Ascending aorta (tissue), 2 donors: ENCODE measurements at places on chromosomes 2 and 18. TPM values are rescaled to one million over a fixed set of nuclear protein-coding genes. Genes with fewer than 3 reads are reported as not detected.

GRCh38 chr2:189249171-189249570, 69.6 kb upstream of the COL5A2 start:
- DNase-seq = no peak
- peaks cover 2% of the 10 kb centered on the region for H3K4me1 ChIP-seq
- no peak overlapping the region for H3K27ac ChIP-seq
- H3K27me3 ChIP-seq = no peaks in the 10 kb centered on the region

DNA sequence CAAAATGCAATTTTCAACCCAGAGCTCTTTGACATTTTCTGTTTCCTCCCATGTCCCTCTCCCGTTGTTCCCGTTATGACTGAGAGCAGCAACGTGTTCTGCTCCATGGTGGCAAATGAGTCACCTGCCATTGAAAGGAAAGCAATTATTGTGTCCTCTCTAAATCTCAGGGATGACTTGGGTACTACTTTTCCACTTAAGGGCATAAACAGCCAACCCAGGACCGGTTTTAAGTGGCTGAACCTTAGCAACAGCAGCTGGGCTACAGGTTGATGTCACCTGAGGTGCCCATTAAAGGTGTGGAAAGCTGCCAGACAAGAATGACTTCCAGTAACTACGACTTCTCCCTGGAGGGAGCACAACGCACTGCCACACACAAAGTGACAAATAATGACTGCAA, 236.8 kb downstream of the NCKAP5 start:
- no peaks in the 10 kb centered on the region for H3K36me3 ChIP-seq
- no peak overlapping the region for H3K4me3 ChIP-seq
- H3K4me1 ChIP-seq = no peaks in the 10 kb centered on the region
- DNase-seq = no peak
- H3K27me3 ChIP-seq = no peaks in the 10 kb centered on the region

GRCh38 chr18:80074697-80075096, 34.4 kb upstream of the ADNP2 start:
- no peaks in the 10 kb centered on the region for H3K36me3 ChIP-seq
- no peak overlapping the region for H3K4me3 ChIP-seq
- H3K4me1 ChIP-seq = no peaks in the 10 kb centered on the region

DNA sequence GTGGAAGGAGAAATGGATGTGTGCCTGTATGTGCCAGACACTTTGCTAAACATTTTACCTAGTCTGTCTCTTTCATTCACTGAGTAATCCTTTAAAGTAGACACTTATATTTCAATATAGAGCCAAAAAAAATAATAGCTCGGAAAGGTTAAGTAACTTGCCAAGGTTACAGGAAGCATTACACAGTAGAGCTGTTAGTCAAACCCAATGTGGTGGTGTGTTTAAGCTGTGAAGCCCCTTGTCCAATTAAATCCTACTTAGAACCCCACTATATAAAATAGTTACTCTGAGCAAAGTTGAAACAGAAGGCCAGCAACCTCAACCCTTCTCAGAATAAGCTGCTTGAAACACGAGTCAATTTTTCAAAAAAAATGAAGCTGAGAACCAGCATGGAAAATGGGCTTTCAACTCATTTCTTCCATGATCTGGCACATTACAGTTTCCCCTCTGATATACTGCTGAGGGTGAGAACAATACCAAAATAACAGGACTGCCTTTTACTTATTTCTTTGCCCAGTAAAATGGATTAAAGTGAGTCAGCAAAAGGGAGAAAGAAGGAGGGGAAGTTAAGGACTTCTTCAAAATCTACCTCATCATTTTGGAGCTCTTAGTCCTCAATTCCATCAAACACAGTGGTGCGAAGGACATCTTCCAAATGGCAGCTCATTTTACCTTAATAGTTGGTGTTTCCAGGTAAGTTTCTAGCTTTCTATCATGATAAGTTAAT, 7.9 kb downstream of the RDH14 start:
- DNase-seq = no peak
- H3K4me3 ChIP-seq = peak overlapping the region; percentile 1

DNA sequence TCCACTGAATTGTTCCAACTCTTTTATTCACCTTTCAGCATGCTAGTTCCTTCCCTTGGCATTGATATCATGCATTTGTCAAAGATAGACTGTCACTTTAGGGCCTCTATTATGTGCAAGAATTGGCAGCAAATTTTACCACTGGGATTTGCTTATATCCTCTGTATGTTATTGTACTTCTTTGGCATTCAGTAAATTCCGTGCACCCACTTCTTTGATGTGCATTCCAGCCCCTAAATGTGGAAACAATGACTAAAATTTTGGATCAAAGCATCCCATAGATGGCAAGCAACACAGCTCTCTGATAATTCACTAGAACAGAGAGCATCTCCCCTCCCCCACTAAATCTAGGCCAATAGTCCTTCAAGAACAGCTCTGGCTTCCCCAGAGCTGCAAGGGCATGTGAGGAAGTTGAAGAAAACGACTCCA, 399.0 kb upstream of the HNRNPA3 start:
- no peak for DNase-seq
- H3K27ac ChIP-seq = no peak overlapping the region
- H3K36me3 ChIP-seq = no peaks in the 10 kb centered on the region
- H3K4me3 ChIP-seq = no peak overlapping the region

DNA sequence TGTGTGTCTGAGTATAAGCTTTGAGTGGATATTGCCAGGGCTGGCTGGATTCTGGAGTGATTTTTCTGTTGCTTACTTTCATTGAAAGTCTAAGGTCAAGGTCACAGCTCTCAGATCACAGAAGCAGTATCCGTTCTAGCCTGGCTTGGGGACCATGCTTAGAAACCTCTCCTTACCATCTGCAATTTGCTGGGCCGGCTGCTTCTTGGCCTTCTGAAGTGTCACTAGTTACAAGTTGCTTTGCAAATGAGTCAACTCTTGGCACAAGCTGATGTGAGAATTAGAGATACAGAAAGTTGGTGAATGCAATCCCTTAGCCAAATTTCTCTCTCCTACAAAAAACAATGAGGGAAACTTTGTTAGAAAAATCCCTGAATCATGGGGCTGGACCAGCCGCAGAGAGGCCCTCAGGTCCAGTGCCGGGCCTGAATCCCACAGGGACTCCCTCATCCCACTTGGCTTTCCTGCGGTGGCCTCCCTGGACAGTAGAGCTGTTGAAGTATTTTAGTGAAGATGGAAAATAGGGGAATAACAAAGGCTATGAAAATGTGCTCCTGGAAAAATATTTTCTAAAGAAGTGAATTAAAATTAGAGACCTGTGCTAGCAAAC, 92.7 kb upstream of the CNGA3 start:
- peaks cover 3% of the 10 kb centered on the region for H3K4me1 ChIP-seq
- peak overlapping the region; percentile 32 for H3K27ac ChIP-seq
- DNase-seq = no peak
- no peaks in the 10 kb centered on the region for H3K27me3 ChIP-seq
- no peaks in the 10 kb centered on the region for H3K36me3 ChIP-seq

GRCh38 chr2:160352500-160352899, 141.1 kb downstream of the RBMS1 start:
- DNase-seq = no peak
- H3K27me3 ChIP-seq = no peaks in the 10 kb centered on the region
- peak overlapping the region; percentile 32 for H3K27ac ChIP-seq
- H3K4me3 ChIP-seq = no peak overlapping the region
- H3K4me1 ChIP-seq = peaks cover 22% of the 10 kb centered on the region

DNA sequence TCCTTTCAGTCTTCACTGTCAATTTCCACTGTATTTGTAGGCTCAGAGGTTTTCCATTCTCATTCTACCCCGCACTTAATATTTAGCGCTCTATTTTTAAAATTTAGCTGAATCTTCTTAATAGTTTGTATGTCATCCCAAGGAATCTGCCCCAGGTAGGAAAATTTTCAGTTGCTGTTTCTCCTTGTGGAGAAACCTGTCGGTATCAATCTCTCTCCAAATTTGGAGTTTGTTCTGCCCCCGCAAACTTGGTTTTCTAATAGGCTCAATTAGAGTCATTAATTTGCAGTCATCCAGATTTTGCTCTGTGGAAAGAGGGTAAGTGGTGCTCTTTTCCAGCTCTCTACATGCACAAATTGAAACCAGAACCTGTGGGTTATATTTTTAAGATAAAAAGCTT, 87.6 kb downstream of the DNAH6 start:
- H3K4me1 ChIP-seq = no peaks in the 10 kb centered on the region
- no peak overlapping the region for H3K4me3 ChIP-seq
- H3K27ac ChIP-seq = no peak overlapping the region
- DNase-seq = no peak
- no peaks in the 10 kb centered on the region for H3K36me3 ChIP-seq
- H3K27me3 ChIP-seq = no peaks in the 10 kb centered on the region

DNA sequence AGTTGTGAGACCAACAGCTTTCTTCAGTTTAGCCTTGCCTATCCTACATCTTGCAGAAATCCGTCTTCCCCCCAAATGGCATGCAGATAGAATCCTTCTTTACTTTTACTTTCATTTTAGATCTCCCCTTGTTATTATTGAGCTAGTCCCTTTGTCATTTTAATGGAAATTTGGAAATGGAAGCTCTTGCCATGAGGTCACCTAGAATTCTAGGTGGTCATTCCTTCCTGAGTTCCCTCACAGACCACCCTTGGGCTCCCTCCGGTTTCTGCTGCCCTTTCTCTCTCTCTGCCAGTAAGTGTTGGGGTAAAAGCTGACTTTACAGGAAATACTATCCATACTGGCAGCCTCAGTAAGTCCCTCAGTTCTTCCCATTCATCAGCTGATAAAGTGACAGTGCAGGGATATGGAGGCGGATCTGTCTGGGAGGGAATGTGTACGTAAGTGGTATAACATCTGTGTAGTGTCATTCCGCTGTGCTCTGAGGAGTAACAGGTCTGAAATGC, 30.2 kb downstream of the ARHGAP25 start:
- H3K36me3 ChIP-seq = no peaks in the 10 kb centered on the region
- no peak for DNase-seq
- peaks cover 16% of the 10 kb centered on the region for H3K4me1 ChIP-seq
- no peak overlapping the region for H3K4me3 ChIP-seq

- no peaks in the 10 kb centered on the region for H3K4me1 ChIP-seq
- no peaks in the 10 kb centered on the region for H3K27me3 ChIP-seq
- peak overlapping the region; percentile 99 for H3K27ac ChIP-seq
- no peak for DNase-seq
- H3K36me3 ChIP-seq = peaks cover 5% of the 10 kb centered on the region
Observed at GRCh38 chr2:173963323-173963816, 1.8 kb downstream of the SP3 start.

DNA sequence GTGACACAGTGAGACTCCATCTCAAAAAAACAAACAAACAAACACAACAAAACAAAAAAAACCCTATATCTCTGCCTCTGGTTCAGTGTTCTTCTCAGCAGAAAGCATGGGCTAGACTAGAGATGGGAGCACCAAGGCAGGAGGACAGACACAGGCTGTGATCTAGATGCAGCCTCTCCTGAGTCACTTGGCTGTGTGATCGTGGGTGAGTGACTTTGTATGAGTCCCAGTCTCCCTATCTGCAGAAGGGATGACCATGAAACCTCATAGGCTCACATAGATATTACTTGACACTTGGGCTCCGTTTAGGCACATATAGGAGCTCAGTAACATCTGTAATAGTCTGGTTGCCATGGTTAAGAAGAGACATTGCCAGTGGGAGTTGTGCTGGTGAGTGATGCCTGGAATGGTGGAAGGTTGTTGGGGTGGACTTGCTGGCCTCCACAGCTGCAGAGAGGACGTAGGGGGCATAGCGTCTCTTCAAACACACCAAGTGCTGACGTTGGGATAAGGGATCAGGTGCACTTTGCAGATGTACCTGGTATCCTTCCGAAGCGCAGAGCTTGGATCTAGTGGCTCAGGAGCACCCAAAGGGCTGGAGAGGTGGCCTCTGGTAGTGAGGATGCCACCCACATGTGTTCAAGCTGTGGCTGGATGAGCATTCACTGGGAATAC, 318.9 kb upstream of the HS6ST1 start:
- no peaks in the 10 kb centered on the region for H3K36me3 ChIP-seq
- H3K27ac ChIP-seq = no peak overlapping the region
- no peak overlapping the region for H3K4me3 ChIP-seq
- DNase-seq = no peak
- no peaks in the 10 kb centered on the region for H3K27me3 ChIP-seq
- no peaks in the 10 kb centered on the region for H3K4me1 ChIP-seq

DNA sequence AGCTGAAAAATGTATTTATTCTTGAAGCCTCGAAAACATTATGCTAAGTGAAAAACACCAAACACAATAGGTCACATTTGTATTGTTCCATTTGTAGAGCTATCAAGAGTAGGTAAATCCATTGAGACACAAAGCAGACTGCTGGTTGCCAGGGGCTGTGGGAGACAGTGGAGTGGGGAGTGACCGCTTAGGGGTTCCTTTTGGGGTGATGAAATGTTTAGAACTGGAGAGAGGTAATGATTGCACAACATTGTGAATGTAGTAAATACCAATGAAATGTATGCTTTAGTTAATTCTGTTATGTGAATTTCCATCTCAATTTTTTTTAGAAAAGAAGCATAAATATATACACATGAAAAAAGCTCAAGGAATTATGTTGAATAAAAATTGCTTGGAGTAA, 15.8 kb downstream of the KCTD18 start:
- no peak for DNase-seq
- H3K36me3 ChIP-seq = peaks cover 78% of the 10 kb centered on the region
- H3K4me3 ChIP-seq = no peak overlapping the region
- H3K4me1 ChIP-seq = no peaks in the 10 kb centered on the region
- no peaks in the 10 kb centered on the region for H3K27me3 ChIP-seq
- no peak overlapping the region for H3K27ac ChIP-seq

GRCh38 chr2:149161481-149162225, 123.2 kb downstream of the LYPD6B start:
- no peak for DNase-seq
- H3K27ac ChIP-seq = no peak overlapping the region
- H3K4me3 ChIP-seq = no peak overlapping the region

GRCh38 chr2:112686348-112687217, 34.2 kb upstream of the NT5DC4 start:
- no peak for DNase-seq
- H3K4me3 ChIP-seq = no peak overlapping the region
- no peaks in the 10 kb centered on the region for H3K36me3 ChIP-seq
- no peak overlapping the region for H3K27ac ChIP-seq
- H3K27me3 ChIP-seq = no peaks in the 10 kb centered on the region
- no peaks in the 10 kb centered on the region for H3K4me1 ChIP-seq

DNA sequence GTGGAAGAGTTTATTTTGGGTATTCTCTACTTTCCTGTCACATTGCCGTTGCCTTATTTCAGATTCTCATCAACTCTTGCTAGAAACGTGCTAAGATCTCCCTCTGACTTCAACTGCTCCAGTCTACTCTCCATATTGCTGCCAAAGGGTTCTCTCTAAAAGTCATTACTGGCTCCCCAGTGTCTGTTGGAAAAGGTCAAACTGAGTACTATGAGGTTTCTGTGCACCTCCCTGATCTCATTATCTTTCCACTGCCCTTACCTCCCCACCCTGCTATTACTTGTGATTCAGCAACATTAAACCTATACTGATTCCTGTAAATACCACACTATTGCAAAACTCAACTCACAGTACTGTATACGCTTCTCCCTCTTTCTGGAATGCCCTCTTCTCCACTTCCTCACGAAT, 1.9 kb upstream of the KRCC1 start:
- H3K27ac ChIP-seq = no peak overlapping the region
- H3K4me1 ChIP-seq = peaks cover 15% of the 10 kb centered on the region
- no peaks in the 10 kb centered on the region for H3K27me3 ChIP-seq
- no peak overlapping the region for H3K4me3 ChIP-seq
- H3K36me3 ChIP-seq = no peaks in the 10 kb centered on the region
- no peak for DNase-seq

NEU2 gene
- total RNA-seq = not detected

HAAO gene
- 7.2 TPM for total RNA-seq

TDRD15 gene
- total RNA-seq = not detected

NHEJ1 gene
- 21.6 TPM for total RNA-seq

C2orf92 gene
- total RNA-seq = 4.6 TPM
